ENCODE measurements at places on chromosomes 3 and 15.

- DNase-seq = no peak
Observed at GRCh38 chr15:67708500-67708899, 116.8 kb upstream of the SKOR1 start.

DNA sequence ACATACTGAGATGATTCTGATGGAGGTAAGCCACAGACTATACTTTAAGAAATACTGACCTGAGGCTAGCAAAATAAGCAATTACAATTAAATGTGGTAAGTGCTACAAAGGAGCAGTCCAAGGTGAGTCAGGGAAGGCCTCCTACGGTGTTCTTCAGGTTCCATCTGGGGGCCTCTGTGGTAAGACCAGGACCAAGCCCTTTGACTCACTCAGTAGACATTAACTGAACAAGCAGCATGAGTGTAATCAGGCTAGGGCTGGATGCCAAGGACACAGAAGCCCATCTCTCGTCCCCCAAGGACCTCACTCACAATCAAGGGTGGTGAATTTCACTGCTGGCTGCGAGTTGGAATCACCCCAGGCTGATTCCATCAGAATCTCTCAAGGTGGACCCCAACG lies 37.3 kb downstream of the DZIP1L start:
- no peak for DNase-seq

DNA sequence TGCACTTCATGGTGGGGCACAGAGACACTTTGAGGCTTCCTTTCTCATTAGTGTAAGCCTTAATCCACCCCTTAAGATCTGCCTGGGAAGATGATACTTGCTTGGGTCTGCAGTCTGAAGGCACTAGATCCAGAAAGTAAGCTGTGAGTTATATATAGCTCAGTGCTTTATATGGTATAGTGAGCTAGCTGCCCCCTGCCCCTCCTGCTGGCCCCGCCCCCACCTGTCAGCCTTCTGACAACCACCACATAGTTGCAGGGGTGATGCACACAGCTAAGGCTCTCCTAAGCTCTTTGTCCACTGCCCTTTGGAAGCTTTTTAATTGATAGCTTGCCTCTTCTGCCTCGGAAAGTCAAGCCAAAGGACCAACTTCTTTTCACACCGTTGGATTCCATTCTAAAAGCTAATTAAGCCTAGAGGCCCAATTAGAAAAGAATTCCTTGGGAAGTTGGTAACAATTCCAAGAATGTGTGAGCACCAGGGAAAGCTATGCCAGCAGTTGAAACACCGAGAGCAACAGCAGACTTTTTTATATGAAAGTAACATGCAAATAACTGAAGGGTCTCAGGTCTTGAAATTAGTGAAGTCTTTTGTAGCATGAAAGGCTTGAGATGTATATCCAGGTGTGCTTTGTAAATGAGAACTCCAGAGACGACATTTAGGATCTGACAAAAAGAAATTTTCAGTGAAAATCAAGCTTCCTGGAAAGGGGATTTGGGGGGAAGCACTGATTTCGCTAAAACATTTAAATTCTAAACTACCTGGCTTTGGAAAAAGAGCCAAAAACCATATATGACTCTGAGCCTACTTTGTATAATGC lies 2.3 kb downstream of the TPM1 start:
- DNase-seq = no peak

DNA sequence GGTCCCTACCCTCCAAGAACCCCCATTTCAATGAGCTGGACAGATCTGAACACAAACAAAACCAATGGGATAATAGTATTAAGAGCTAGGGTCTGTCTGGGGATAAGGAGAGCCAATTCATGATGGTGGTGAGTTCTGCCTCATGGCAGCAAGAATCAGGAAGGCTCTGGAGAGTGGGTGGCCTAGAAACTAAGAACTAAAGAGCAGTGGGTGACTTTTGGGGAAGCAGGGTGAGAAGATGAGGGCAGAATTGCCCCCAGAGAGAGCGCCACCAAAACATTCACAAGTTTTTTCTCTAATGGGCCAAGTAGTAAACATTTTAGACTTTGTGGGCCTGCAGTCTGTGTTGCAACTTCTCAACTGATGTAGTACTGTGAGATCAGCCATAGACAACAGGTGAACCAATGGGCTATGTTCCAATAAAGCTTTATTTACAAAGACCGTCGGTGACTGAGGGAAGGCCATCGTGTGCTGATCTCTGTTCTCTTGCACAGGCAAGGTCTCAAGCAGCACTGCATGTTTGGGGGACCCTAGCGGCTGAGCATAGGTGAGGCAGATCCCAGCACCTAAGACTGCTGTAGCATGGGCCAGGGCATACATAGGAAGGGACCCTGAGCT lies 225.5 kb upstream of the ST8SIA2 start:
- no peak for DNase-seq

DNA sequence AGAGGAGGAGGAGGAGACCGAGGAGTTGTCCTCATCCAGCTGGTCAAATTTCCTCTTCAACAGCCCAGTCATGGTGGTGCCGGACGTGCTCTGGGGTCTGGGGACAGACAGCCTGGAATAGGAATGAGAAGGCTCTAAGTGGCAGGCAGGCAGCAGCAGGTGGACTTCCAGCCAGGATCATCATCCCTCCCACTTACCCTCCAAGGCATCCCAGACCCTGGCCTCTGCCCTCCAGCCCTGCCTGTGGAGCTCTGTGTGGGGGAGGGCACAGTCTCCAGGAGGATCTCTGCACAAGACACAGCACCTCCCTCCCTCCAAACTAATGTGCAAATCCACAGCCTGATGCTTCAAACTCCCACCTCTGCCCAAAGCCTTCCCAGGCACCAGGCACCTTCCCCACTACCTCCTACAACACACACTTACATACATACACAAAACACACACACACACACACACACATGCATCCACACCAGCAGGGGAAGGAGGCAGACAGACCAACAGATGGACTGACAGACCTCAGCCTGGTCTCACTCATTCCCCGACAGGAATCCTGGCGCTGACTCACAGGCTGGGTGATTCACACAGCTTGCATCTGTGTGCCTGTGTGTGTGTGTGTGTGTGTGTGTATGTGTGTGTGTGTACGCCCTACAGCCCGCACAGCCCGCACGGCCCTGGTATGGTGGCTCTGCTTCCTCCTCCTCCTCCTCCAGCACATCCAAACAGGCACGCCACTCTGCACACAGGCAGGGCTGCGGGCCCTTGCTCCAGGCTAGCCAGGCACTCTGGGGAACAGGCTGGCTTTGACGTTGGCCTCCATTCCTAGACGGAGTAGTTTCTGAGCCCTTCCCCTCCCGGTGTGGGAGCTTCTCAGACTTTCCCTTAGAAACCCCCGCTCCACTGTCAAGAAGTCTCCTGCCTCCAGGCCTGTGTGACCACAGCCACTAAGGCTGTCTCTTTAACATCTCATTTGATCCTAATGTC lies 6.5 kb downstream of the CSRNP1 start:
- peak; percentile 57 for DNase-seq

DNA sequence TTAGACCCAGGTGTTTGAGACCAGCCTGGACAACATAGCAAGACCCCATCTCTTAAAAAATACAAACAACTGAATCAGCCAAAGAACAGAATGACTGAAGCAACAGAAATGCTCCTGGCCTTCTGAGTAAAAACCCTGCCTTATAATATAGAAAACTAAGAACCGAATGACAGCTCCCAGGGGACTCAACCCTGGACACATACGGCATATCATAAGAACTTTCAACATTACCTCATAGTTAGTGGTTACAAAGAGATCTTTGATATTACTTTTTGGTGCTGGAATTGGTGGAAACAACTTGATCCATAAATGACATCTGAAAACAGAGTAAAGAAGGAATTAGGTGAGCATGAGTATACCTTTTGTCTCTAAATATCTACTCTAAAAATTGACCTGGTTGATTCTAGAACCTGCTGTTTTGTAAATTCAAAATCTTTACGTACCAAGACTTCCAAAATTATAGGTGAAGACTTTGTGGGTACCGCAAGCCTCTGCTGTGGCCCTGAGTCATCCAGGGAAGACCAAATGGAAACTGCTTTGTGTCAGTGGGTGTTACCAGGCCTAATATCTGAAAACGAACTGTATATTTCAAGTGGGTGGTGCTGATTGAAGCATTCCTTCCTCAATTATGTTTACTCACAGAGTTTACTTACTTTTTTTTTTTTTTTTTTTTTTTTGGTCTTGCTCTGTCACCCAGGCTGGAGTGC lies 35.5 kb downstream of the IL5RA start:
- no peak for DNase-seq

DNA sequence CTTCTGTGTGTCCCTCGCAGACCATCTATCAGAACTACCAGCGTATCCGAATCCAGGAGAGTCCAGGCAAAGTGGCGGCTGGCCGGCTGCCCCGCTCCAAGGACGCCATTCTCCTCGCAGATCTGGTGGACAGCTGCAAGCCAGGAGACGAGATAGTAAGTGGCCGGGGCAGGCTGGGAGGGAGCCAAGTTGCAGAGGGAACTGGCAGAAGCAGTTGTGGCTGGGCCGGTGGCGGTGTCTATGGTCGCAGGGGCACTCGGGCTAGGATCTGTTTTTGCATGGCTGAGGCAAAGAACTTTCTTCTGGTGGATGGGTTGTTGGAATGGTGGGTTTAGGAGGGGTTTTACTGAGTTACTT lies 10.1 kb downstream of the MCM2 start:
- no peak for DNase-seq

GRCh38 chr3:155382396-155383042 lies 89.0 kb upstream of the STRIT1 start:
- no peak for DNase-seq

- no peak for DNase-seq
Observed at GRCh38 chr3:185560676-185561075, 8.3 kb upstream of the LIPH start.

DNA sequence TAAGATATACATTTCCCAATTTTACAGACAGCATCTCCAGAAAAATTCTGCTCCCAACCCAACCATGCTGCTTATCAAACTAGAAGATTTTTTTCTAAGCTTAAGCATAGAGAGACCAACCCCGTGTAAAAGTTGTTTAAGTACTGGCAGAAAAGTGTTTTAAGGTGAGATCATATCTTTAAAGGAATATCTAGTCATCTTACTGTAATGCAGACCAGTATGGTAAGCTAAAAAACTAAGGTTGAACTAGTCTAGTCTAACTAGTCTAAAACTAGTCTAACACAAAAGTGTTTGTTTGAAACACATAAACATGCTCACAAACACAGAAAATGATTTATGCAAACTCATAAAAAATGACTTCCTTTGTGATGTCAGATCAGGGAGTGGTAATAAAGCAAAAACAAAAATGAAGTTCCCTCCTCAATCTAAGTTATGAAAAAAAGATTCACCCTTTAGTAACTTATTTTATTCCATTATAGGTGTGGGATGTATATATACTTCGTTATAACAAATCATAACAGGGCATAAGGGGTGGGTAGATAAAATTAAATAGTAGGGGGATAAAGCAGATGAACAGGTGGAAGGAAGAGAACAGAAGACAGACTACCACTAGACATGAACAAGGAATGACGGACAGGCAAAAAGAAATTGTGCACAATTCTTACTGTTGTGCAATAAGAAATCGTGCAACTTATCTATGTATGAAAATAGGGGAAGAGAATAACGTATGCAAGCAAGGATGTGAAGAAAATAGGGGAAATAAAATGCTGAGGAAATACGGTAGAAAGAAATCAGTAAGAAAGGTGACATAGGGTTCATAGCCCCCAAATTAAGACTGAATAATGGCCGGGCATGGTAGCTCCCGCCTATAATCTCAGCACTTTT lies 10.0 kb downstream of the MYO5A start:
- DNase-seq = no peak

DNA sequence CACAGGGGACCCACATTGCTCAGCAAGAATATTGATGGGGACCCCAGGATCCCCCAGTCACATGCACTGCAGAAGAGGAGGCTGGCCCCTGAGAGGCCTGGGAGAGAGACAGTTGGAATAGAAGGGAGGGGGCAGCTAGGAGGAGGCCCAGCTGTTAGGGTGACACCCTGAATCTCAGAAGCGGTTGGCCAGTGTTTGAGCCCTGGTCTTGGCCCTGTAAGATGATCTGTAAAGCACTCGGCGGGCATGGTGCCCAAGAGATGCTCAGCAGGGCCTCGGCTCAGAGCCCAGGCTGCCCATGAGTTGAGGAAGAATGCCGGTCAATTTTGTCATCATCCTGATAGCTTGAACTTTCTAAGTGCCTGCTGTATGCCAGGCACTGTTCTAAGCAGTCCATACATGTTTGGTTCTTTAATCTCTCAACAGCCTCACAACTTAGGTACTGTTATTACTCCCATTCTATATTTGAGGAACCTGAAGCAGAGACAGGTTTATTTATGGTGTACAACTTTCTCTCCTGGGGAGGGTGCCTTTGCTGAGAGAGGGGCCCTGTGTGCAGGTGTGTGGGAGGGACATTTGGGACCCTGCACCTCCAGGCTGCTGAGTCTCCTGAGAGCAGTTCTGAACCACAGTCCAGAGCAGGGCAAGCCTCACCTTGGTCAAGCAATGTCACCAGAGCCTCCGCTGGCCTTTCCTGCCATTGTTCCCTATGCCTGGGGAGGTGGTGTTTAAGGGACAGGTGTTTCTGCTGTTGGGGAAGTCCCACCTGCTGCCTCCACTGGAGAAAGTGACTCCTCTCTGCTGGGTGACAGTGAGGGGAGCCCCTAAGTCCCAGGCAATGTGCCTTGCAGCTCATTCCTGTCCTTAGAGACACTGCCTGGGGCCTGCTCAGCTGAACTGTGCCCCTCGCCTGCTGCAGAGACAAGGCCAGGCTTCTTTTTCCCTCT lies 26.0 kb downstream of the SLC6A6 start:
- DNase-seq = no peak

DNA sequence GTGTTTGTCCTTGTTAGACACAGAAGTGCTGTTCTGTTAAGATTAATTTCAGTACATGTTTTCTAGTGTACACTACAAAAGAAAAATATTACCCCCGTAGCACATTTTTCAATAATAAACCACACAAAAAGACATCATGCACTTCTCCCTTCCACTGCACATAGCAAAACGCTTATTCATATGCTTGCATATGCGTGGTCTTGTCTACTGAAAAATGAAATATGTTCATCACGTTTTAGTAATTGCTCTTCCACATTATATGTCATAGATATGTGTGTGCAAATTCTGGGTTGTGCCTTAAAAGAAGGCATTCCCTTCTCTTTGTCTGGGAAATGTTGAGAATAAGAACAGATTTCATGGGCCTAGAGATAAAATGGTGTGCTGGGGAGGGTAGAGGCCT lies 353.9 kb downstream of the NSUN3 start:
- no peak for DNase-seq

DNA sequence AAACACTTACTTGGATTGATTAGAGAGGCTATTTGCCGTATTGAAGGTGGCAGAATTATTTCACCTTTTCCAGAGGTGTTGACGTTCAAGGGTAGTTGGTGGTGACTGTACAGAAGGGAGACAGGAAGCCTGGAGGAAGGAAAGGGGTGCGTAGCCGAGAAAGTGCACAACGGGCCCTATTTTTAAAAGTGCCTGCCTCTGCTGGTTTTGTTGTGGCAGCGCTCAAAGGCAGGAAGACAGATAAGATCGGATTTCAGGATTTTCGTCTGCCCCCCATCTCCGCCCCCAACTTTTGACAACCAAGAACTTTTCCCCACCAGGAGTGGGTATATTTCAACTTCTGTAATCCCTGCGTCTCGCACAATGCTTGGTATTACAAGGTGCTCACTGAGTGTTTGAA lies 38.5 kb downstream of the SMAD3 start:
- DNase-seq = no peak

- DNase-seq = no peak
Observed at GRCh38 chr15:32105258-32106241, 75.2 kb downstream of the CHRNA7 start.

- DNase-seq = no peak
Observed at GRCh38 chr3:55482496-55483195, 4.5 kb downstream of the WNT5A start.

GRCh38 chr3:146491303-146491702 lies 21.9 kb upstream of the PLSCR2 start:
- DNase-seq = no peak

GRCh38 chr3:22606461-22606860 lies 596.7 kb upstream of the UBE2E2 start:
- no peak for DNase-seq
